ENCODE measurements at places on chromosomes 7 and 10.
A peak's percentile ranks its signal among the peaks of the same experiment; 100 is the strongest.

GRCh38 chr7:102221961-102222360 lies 64.7 kb upstream of the SH2B2 start:
- DNase-seq: no peak

DNA sequence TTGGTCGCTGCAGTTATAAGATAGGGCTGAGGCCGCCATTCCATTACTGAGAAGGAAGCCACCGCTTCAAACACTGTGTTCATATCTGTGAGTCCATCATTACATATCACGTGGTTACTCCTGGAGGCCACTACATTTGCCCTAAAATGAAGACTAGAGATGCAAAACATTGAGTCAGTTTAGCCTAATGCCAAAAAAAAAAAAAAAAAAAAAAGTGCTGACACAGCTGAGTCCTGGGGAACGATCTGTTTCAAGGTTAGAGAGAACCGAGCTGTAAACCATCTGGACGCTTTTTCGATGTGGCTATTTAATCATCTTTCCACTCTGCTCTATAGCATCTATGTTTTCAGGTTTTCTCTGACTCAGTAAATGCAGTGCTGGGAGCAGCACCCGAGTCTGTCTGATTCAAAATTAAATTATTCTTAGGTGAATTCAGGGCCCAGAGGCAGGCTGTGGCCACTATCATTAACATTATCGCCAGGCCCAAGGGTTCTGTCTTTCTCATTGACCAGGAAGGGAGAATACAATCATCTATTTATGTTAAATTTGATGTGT lies 449.1 kb downstream of the PAXIP1 start:
- DNase-seq: no peak

DNA sequence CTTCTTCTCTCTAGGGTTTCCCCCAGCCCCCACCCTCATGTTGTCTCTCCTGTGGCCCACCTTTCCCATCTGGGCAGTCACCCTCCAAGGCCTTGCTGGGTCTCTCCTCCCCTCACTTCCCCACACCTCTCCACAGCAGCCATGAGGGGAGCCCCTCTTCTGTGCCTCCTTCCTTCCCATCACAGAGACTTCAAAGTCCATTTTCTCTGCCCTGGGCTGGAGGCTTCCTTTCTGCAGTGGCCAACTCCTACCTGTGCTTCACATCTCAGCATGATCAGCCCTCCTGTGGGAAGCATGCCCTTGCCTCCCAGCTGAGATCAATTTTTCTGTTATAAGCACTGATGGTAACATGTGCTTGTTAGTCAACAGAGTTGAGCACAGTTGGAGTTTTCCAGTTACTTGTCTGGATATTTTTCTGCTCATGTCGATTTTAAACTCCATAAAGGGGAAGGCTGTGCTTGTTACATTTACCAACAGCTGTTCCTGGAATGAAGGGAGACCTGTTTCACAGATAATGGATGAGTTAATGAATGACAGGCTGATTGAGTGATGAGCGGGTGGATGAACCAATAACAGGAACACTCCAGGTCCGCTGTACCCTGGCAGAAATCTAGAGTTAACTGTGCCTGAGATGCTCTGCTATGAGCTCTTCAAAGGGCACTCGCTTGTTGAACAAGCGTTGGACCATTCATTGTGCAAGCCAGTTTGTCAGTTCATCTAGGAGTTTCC lies 71.4 kb upstream of the PRSS58 start:
- no peak for DNase-seq

DNA sequence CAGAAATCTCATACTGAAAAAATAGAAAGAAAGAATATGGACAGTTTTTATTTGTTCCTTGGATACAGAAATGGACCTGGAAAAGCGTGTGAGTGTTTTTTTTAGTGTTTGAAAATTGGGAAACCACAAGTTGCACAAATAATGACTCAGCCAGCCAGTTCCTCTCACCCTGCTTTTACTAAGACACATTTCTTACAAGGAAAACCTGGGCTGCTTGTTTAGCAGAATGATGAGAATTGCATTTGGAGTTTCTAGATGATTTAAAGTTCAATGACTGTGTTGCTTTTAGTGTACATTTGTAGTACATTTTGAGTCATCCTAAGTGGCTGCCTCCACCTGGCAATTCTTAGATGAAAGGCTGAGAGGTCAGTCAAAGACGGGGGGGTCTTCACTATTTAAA lies 218.7 kb downstream of the ABCA13 start:
- DNase-seq: peak; percentile 19

- peak; percentile 55 for DNase-seq
Observed at GRCh38 chr10:94006591-94007550, 13.1 kb downstream of the PLCE1 start.

- DNase-seq: no peak
Observed at GRCh38 chr7:25454020-25454419, 225.7 kb upstream of the NPVF start.

GRCh38 chr10:119863951-119864565 lies 8.6 kb downstream of the MCMBP start:
- DNase-seq: no peak

DNA sequence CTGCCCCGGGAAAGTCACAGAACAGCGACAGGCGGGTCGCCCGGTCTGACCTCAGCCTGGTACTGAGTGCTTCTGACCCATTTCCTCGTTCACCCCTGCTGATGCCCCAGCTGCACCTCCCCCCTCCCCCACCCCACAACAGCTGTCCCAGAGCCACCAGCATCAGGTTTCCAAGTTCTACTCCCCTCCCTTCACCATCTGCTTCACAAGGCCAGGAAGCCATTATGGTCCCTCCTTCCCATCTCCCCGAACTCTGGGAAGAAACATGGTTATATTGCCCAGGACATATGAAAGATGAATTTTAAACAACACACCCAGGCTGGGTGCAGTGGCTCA lies 301.9 kb upstream of the GALNT17 start:
- DNase-seq: no peak

GRCh38 chr10:3747984-3748383 lies 37.0 kb downstream of the KLF6 start:
- no peak for DNase-seq

All from right lung (tissue), 10 donors.